ENCODE measurements at places on chromosomes 2 and 18.

DNA sequence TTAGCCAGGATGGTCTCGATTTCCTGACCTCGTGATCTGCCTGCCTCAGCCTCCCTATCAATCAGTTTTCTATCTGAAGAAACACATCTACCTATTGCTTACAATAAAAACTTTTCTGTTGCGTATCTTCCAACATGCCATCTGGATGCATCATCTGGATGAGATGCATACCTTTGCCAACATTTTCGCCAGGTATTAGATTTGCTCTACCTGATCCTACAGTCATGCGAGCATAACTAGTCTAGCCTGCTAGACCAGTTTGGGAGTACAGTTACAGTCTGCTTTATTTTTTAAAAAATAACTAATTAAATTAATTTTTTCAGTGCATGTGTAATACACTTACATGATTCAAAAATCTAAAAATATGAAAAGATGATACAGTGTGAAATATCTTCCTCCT is 334.0 kb upstream of the MEX3C start:
- H3K27ac ChIP-seq, result no peak overlapping the region
- no peaks in the 10 kb centered on the region for H3K4me1 ChIP-seq
- H3K36me3 ChIP-seq, result no peaks in the 10 kb centered on the region
- no peak overlapping the region for H3K4me3 ChIP-seq

- DNase-seq, result no peak
- H3K36me3 ChIP-seq, result no peaks in the 10 kb centered on the region
- no peak overlapping the region for H3K4me3 ChIP-seq
These were observed 219.9 kb downstream of the SH3RF3 start for GRCh38 chr2:109348671-109349502.

DNA sequence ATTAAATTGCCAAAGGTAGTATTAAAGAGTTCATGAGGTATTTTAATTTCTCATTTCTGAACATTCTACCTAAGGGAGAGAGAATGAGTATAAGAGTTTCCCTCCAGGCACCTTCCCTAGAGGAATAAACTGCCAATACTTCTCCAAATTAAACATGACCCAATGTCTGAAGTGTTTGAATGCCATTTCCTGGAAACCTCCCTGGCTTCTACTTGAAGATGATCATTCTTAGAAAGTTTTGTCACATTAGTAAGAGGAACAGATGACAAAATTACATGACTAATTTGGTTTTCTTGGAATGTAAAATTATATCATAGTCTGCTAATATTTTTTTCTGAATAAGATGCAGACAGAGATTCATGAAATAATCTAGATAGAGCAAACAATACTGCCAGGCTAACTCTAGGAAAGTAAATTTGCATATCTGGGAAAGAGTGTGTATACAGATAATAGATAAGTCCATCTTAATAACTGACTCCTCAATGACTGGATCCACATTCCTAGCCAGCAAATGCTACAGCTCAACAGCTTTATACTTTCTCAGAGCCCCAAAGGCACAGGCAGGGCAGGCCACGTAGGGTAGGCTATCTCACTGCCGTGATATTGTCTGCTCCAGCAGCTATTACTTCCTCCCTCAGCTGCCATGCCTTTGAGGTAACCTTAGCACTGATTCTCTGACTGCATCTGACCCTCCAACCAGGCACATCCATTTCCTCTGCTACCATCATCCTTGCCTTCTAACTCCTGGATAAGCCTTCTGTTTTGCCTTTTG is 630.8 kb upstream of the PIK3C3 start:
- no peaks in the 10 kb centered on the region for H3K4me1 ChIP-seq
- H3K4me3 ChIP-seq, result no peak overlapping the region
- H3K36me3 ChIP-seq, result no peaks in the 10 kb centered on the region
- no peaks in the 10 kb centered on the region for H3K27me3 ChIP-seq
- no peak overlapping the region for H3K27ac ChIP-seq

- DNase-seq, result no peak
- no peak overlapping the region for H3K4me3 ChIP-seq
- no peaks in the 10 kb centered on the region for H3K4me1 ChIP-seq
- H3K27me3 ChIP-seq, result no peaks in the 10 kb centered on the region
These were observed 43.7 kb downstream of the POU3F3 start for GRCh38 chr2:104897515-104898184.

- H3K27me3 ChIP-seq, result no peaks in the 10 kb centered on the region
- peak overlapping the region; percentile 79 for H3K27ac ChIP-seq
- no peak for DNase-seq
- H3K4me1 ChIP-seq, result peaks cover 34% of the 10 kb centered on the region
These were observed 26.5 kb upstream of the MCFD2 start for GRCh38 chr2:46942143-46942526.

GRCh38 chr2:71876542-71877451 is 270.9 kb downstream of the CYP26B1 start:
- no peaks in the 10 kb centered on the region for H3K27me3 ChIP-seq
- H3K36me3 ChIP-seq, result no peaks in the 10 kb centered on the region
- peaks cover 26% of the 10 kb centered on the region for H3K4me1 ChIP-seq
- H3K27ac ChIP-seq, result no peak overlapping the region
- H3K4me3 ChIP-seq, result no peak overlapping the region

- no peaks in the 10 kb centered on the region for H3K27me3 ChIP-seq
- no peak for DNase-seq
- no peaks in the 10 kb centered on the region for H3K36me3 ChIP-seq
- H3K4me3 ChIP-seq, result peak overlapping the region; percentile 8
These were observed 33.9 kb upstream of the TSPYL6 start for GRCh38 chr2:54289917-54290316.

- no peak overlapping the region for H3K4me3 ChIP-seq
- H3K27ac ChIP-seq, result no peak overlapping the region
- no peaks in the 10 kb centered on the region for H3K4me1 ChIP-seq
- H3K27me3 ChIP-seq, result no peaks in the 10 kb centered on the region
These were observed 490.0 kb downstream of the TXNL1 start for GRCh38 chr18:56148373-56148772.

- H3K36me3 ChIP-seq, result no peaks in the 10 kb centered on the region
- DNase-seq, result no peak
- no peaks in the 10 kb centered on the region for H3K27me3 ChIP-seq
These were observed 5.9 kb downstream of the ORC4 start for GRCh38 chr2:148014616-148015015.

- no peaks in the 10 kb centered on the region for H3K27me3 ChIP-seq
- no peak for DNase-seq
- H3K4me3 ChIP-seq, result no peak overlapping the region
- H3K27ac ChIP-seq, result no peak overlapping the region
- peaks cover 39% of the 10 kb centered on the region for H3K36me3 ChIP-seq
These were observed 55.5 kb downstream of the DYNC1I2 start for GRCh38 chr2:171742760-171743159.

All from thoracic aorta (tissue), 2 donors.